ENCODE measurements at places on chromosomes 12 and 14.

DNA sequence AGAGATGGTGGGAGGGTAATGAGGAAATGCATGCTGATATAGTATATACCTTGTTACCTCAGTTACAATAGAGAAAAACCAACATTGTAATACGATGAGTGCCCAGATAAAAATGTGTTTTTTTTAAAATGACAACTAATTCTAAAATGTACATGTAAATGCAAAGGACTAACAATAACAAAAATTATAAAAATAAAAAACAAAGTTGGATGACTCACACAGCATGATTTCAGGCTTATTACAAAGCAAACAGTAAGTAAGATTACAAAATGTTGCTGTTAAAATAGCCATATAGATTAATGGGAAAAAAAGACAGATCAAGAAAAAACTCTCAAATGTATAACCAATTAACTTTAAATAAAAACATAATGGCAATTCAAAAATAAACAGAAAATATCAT, 1099.4 kb downstream of the FSCB start:
- no peak for DNase-seq

- DNase-seq: no peak
Observed at GRCh38 chr12:232731-233614, 19.0 kb upstream of the SLC6A12 start.

DNA sequence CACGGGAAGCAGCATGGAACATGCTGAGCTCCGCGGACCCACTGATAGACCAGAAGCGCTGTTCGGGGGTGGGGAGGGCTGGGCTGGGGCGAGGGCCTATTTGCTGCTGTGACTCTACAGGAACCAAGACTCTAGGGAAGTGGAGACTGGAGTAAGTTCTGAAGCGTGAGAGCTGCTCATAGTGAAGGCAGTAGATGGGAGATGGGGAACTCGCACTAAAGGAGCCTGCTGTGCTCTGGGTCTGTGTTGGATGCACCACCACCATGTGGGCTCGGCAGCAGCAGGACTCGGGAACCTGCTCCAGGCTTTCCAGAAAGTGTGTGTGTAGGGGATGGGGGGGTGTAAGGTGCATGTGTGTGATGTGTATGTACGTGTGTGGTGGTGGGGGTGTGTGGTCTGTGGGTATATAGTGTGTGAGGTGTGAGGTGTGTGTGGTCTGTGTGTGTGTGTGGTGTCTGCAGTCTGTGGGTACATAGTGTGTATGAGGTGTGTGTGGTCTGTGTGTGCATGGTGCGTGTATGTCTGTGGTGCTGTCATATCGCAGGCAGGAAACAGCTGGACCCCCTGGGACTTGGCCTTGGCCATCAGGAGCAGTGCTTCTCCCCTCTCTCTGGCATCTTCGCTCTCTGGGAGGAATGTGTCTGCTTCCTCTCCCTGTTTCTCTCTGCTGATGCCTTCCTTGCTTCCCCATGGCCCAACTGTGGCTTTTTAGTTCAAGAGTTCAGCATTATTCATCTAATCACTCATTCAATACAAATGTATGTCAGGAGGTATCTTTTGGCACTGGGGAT, 378.9 kb downstream of the FUT8 start:
- no peak for DNase-seq

DNA sequence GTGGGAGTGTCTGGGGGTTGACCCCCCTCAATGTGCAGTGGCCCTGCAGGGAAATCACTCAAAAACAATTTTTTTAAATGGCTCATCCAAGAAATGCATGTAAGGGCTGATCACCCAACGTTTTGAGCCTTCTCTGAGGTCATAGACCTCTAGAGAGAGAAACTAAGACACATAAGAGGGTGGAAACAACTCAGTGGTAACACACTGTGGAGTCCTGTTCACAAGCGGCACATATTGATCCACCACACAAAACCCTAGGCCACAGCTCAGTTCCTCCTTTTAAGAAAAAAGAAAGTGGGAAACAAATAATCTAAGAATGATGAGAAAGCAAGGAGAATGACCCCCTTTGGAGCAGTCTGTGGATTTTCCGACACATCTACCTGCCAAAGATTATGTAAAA, 83.0 kb upstream of the METAP2 start:
- no peak for DNase-seq

DNA sequence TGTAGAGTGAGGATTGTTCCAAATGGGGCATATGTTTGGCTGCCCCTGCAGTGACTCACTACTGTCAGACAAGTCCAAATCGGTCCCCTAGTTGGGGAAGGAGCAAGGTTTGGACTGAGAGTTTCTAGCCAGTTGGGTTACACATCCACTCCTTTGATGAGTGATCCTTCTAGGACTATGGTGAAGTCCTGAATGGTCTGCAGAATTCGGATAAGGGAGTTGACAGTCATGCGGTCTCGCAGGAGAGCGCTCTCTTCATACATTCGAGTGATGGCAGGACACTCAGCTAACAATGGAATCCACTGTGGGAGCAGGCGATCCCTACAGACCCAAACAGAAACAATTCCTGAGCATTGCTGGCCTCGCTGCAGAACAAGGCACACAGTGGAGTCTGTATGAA, 61.5 kb upstream of the SINHCAF start:
- DNase-seq: no peak

- DNase-seq: no peak
Observed at GRCh38 chr14:75487155-75487671, 35.1 kb upstream of the BATF start.

All from stimulated activated CD4-positive, alpha-beta T cell treated with anti-CD3 and anti-CD28 coated beads, Interleukin-1b, Interleukin-23, amount 100 ng/mL, for 1 hour (primary cell).